Stimulated activated CD8-positive, alpha-beta memory T cell treated with anti-CD3 and anti-CD28 coated beads, Interleukin-7, amount 100 ng/mL, for 1 hour (primary cell): ENCODE measurements at places on chromosomes 2 and 18.

DNA sequence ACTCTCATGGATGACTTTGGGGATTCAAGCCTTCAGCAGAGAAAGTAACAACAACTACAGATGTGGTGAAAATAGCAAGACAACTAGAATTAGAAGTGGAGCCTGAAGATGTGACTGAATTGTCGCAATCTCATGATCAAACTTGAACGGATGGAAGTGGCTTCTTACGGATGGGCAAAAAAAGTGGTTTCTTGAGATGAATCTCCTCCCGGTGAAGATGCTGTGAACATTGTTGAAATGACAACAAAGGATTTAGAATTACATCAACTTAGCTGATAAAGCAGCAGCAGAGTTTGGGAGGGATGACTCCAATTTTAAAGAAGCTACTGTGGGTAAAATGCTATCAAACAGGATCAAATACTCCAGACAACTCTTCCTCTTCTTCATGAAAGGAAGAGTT, 43.1 kb downstream of the AAK1 start:
- no peak for DNase-seq

GRCh38 chr18:31255953-31256352, 62.0 kb upstream of the DSG1 start:
- no peak for DNase-seq

GRCh38 chr2:196247976-196248280, 76.5 kb upstream of the STK17B start:
- DNase-seq, result no peak

GRCh38 chr2:29323961-29324360, 208.7 kb downstream of the CLIP4 start:
- no peak for DNase-seq

GRCh38 chr2:181366675-181367175, 90.5 kb upstream of the ITGA4 start:
- DNase-seq, result no peak

DNA sequence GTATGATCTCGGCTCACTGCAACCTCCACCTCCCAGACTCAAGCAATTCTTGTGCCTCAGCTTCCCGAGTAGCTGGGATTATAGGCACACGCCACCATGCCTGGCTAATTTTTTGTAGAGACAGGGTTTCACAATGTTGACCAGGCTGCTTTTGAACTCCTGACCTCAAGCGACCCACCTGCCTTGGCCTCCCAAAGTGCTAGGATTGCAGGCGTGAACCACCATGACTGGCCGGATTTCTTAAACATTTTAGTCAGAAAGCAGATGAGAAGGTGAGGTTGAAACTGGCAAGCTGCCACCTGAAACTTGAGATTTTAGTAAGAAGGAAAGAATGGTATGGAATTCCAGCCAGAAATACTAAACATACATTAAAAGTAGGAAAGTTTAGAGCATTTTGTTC, 31.9 kb downstream of the KLHL23 start:
- DNase-seq, result no peak
